ENCODE measurements at places on chromosomes 12 and 14. TPM values are rescaled to one million over a fixed set of nuclear protein-coding genes. Genes with fewer than 3 reads are reported as not detected.

KHNYN gene
- total RNA-seq = 28.4 TPM

CCDC177 gene
- not detected for total RNA-seq

CIROP gene
- not detected for total RNA-seq

ANAPC7 gene
- 60.4 TPM for total RNA-seq
